Aorta (tissue), 5 donors: ENCODE measurements at places on chromosomes 6 and 20. TPM values are rescaled to one million over a fixed set of nuclear protein-coding genes. Genes with fewer than 3 reads are reported as not detected.

Gene RNF144B
- total RNA-seq: 24.2 TPM

Gene HLA-DOB
- total RNA-seq: 0.62 TPM

- H3K4me1 ChIP-seq: no peaks in the 10 kb centered on the region
- no peaks in the 10 kb centered on the region for H3K36me3 ChIP-seq
- H3K27ac ChIP-seq: no peak overlapping the region
- H3K27me3 ChIP-seq: no peaks in the 10 kb centered on the region
- no peak for DNase-seq
- no peak overlapping the region for H3K4me3 ChIP-seq
Observed at GRCh38 chr6:121730616-121731015, 295.2 kb downstream of the GJA1 start.

GRCh38 chr6:136611746-136612145, 61.5 kb upstream of the MAP7 start:
- H3K4me1 ChIP-seq: peaks cover 4% of the 10 kb centered on the region
- no peak overlapping the region for H3K4me3 ChIP-seq
- H3K36me3 ChIP-seq: no peaks in the 10 kb centered on the region
- H3K27ac ChIP-seq: no peak overlapping the region

GRCh38 chr6:65285275-65285674, 421.8 kb downstream of the EYS start:
- H3K4me1 ChIP-seq: no peaks in the 10 kb centered on the region
- no peaks in the 10 kb centered on the region for H3K36me3 ChIP-seq
- H3K4me3 ChIP-seq: no peak overlapping the region
- H3K27ac ChIP-seq: no peak overlapping the region

GRCh38 chr6:94769197-94769596, 808.1 kb upstream of the MANEA start:
- no peaks in the 10 kb centered on the region for H3K4me1 ChIP-seq
- DNase-seq: no peak
- no peaks in the 10 kb centered on the region for H3K27me3 ChIP-seq
- no peak overlapping the region for H3K27ac ChIP-seq
- H3K36me3 ChIP-seq: no peaks in the 10 kb centered on the region

GRCh38 chr20:61436283-61436666, 184.2 kb downstream of the CDH4 start:
- H3K27ac ChIP-seq: no peak overlapping the region
- H3K36me3 ChIP-seq: no peaks in the 10 kb centered on the region
- DNase-seq: no peak
- no peaks in the 10 kb centered on the region for H3K4me1 ChIP-seq
- H3K27me3 ChIP-seq: no peaks in the 10 kb centered on the region

DNA sequence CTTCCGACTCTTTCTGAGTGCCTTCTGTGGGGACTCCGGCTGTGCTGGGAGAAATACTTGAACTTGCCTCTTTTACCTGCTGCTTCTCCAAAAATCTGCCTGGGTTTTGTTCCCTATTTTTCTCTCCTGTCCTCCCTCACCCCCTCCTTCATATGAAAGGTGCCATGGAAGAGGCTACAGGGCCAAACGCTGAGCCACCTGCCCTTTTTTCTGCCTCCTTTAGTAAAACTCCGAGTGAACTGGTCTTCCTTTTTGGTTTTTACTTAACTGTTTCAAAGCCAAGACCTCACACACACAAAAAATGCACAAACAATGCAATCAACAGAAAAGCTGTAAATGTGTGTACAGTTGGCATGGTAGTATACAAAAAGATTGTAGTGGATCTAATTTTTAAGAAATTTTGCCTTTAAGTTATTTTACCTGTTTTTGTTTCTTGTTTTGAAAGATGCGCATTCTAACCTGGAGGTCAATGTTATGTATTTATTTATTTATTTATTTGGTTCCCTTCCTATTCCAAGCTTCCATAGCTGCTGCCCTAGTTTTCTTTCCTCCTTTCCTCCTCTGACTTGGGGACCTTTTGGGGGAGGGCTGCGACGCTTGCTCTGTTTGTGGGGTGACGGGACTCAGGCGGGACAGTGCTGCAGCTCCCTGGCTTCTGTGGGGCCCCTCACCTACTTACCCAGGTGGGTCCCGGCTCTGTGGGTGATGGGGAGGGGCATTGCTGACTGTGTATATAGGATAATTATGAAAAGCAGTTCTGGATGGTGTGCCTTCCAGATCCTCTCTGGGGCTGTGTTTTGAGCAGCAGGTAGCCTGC, 4.8 kb downstream of the PIM1 start:
- no peaks in the 10 kb centered on the region for H3K4me1 ChIP-seq
- DNase-seq: no peak
- H3K27me3 ChIP-seq: no peaks in the 10 kb centered on the region
- H3K36me3 ChIP-seq: peaks cover 5% of the 10 kb centered on the region
- no peak overlapping the region for H3K4me3 ChIP-seq

GRCh38 chr6:89596056-89596455, 42.5 kb downstream of the LYRM2 start:
- no peaks in the 10 kb centered on the region for H3K4me1 ChIP-seq
- no peaks in the 10 kb centered on the region for H3K36me3 ChIP-seq
- H3K27ac ChIP-seq: no peak overlapping the region
- no peak for DNase-seq

GRCh38 chr6:3135668-3136291, 17.3 kb downstream of the BPHL start:
- H3K27me3 ChIP-seq: no peaks in the 10 kb centered on the region
- H3K27ac ChIP-seq: no peak overlapping the region
- peaks cover 2% of the 10 kb centered on the region for H3K36me3 ChIP-seq
- H3K4me1 ChIP-seq: no peaks in the 10 kb centered on the region

DNA sequence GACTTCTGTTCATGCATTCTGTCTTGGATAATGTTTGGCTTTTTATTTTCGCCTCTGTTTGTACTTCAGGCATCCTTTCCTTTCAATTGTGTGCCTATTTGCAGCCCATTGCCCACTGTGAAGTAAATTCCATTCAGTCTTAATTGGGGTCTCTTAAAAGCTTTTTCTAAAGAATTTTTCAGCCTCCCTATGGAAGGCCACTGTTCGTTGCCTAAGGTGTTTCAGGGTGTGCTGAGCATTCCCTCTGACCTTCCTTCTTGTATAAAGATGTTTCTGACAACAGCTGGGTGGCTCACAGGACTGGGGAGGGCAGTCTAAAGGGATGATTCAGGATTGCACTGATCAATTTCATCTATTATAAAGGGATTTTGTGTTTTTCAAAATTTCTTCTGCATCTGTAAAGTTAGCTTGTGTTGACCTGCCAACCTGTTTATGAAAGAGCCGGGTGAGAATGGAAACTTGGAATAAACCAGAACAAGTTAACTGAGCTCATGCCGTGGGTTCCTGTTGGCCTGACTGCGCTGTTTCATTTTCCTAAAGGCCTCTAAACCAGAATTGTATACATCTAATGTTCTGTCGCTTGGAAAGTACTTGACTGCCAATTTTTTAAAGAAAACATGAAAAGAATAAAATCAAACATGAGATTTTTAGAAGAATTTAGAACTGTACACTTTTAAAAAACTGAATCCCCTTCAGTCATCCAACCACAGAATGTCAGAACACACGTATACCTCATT, 14.3 kb downstream of the PHACTR2 start:
- no peak overlapping the region for H3K4me3 ChIP-seq
- H3K27me3 ChIP-seq: no peaks in the 10 kb centered on the region
- peaks cover 11% of the 10 kb centered on the region for H3K4me1 ChIP-seq
- no peak for DNase-seq
